Activated CD8-positive, alpha-beta memory T cell treated with anti-CD3 and anti-CD28 coated beads, Interleukin-2, amount 10 ng/mL, durations not matched to agents 7 days and 5 days (primary cell): ENCODE measurements at places on chromosomes 4 and X. TPM values are rescaled to one million over a fixed set of nuclear protein-coding genes. Genes with fewer than 3 reads are reported as not detected.

The AMOT gene
- total RNA-seq: 0.28 TPM

The MAGEC2 gene
- total RNA-seq: not detected

The NSUN7 gene
- 0.55 TPM for total RNA-seq

The CLDN2 gene
- total RNA-seq: not detected

The ALB gene
- total RNA-seq: not detected

The ASB12 gene
- not detected for total RNA-seq

The MGAT4D gene
- total RNA-seq: not detected

The FSTL5 gene
- not detected for total RNA-seq

The LIMCH1 gene
- total RNA-seq: not detected

The S100P gene
- total RNA-seq: 5.6 TPM

The ARHGAP36 gene
- not detected for total RNA-seq

The ABLIM2 gene
- not detected for total RNA-seq

The FANCB gene
- 12.0 TPM for total RNA-seq

The RPA4 gene
- total RNA-seq: 0.52 TPM

The C4orf36 gene
- total RNA-seq: not detected

The COX7B gene
- 256 TPM for total RNA-seq

The NXF2 gene
- total RNA-seq: not detected

The IGFBP7 gene
- 0.35 TPM for total RNA-seq

The SNCA gene
- total RNA-seq: 1.6 TPM

The CLCN5 gene
- 4.0 TPM for total RNA-seq

The DOK7 gene
- not detected for total RNA-seq

The STARD8 gene
- total RNA-seq: 2.3 TPM

The NMU gene
- not detected for total RNA-seq

The DDX53 gene
- total RNA-seq: not detected

The TCEAL3 gene
- total RNA-seq: 3.1 TPM

The CYTL1 gene
- not detected for total RNA-seq

The PAGE4 gene
- total RNA-seq: not detected

The BCAP31 gene
- 137 TPM for total RNA-seq

The RAPGEF2 gene
- 23.4 TPM for total RNA-seq

The GAGE1 gene
- not detected for total RNA-seq

The SLC6A14 gene
- total RNA-seq: not detected

The COX7B2 gene
- total RNA-seq: not detected

The IGSF1 gene
- not detected for total RNA-seq

The UGT2B11 gene
- not detected for total RNA-seq

The MAMLD1 gene
- total RNA-seq: 8.1 TPM

The CT45A5 gene
- not detected for total RNA-seq
